ENCODE measurements at places on chromosomes 4 and X. TPM values are rescaled to one million over a fixed set of nuclear protein-coding genes. Genes with fewer than 3 reads are reported as not detected.

The GALNTL6 gene
- 0.95 TPM for polyA plus RNA-seq

The ASMT gene
- not detected for polyA plus RNA-seq

The ERCC6L gene
- 2.7 TPM for polyA plus RNA-seq

The GPRASP3 gene
- 7.0 TPM for polyA plus RNA-seq

The USP51 gene
- 3.5 TPM for polyA plus RNA-seq

The FRAS1 gene
- polyA plus RNA-seq, result 5.7 TPM

The ARHGAP6 gene
- polyA plus RNA-seq, result 7.4 TPM

The S100G gene
- polyA plus RNA-seq, result not detected

The UGT2B15 gene
- 0.12 TPM for polyA plus RNA-seq

The PASD1 gene
- not detected for polyA plus RNA-seq

The SPANXB1 gene
- not detected for polyA plus RNA-seq

The P2RY4 gene
- polyA plus RNA-seq, result 0.16 TPM

The LRIT3 gene
- 0.09 TPM for polyA plus RNA-seq

The VCX3B gene
- polyA plus RNA-seq, result not detected

The IBSP gene
- polyA plus RNA-seq, result not detected

The KDR gene
- polyA plus RNA-seq, result 46.7 TPM

The POF1B gene
- 0.05 TPM for polyA plus RNA-seq

The TMSB15A gene
- polyA plus RNA-seq, result 18.9 TPM

The DCAF8L2 gene
- not detected for polyA plus RNA-seq

The RBM46 gene
- polyA plus RNA-seq, result not detected

The PNMA6A gene
- 3.1 TPM for polyA plus RNA-seq

The KLB gene
- polyA plus RNA-seq, result 0.08 TPM

The TEX13C gene
- polyA plus RNA-seq, result not detected

The SPACA5 gene
- not detected for polyA plus RNA-seq

The SNX12 gene
- polyA plus RNA-seq, result 52.0 TPM

The MAGEA2B gene
- not detected for polyA plus RNA-seq

The EVC gene
- 20.2 TPM for polyA plus RNA-seq

The MAGEA8 gene
- polyA plus RNA-seq, result not detected

The PFKFB1 gene
- polyA plus RNA-seq, result 0.69 TPM

The XAGE2 gene
- not detected for polyA plus RNA-seq

The GLRB gene
- 3.9 TPM for polyA plus RNA-seq

The ADGRL3 gene
- 13.8 TPM for polyA plus RNA-seq

The STK26 gene
- 56.3 TPM for polyA plus RNA-seq

The P2RY10 gene
- 0.50 TPM for polyA plus RNA-seq

The CSN1S1 gene
- not detected for polyA plus RNA-seq

Measured in muscle of leg (tissue), 16 donors.